ENCODE measurements at places on chromosomes 7 and 10. TPM values are rescaled to one million over a fixed set of nuclear protein-coding genes. Genes with fewer than 3 reads are reported as not detected.

The ELFN1 gene
- total RNA-seq = 5.4 TPM

GRCh38 chr7:134627109-134627774 lies 19.4 kb upstream of the BPGM start:
- no peak for DNase-seq

DNA sequence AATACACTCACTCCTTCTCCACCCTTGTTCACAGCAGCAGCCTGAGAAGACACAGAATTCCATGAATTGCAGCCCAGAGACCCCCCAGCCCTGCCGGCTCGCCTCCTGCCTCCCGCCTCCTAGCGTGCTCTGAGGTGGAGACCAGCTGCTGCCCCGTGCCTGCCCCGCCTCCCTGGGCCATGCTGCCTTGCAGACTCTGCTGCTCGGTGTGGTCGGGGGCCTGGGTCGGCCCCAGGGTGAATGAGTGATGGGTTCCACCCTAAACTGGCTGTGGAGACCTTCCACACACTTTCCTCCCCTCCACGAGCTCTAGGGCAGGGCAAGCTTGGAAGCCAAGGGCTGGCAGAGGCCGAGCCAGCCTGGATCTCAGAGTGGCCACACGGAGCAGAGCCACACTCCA lies 479.3 kb downstream of the DNAJB6 start:
- peak; percentile 43 for DNase-seq

The TMEM184A gene
- total RNA-seq = 22.4 TPM

Data from right lobe of liver (tissue), 6 donors.